NCI-H1436 (cell line): ENCODE measurements at places on chromosomes 6 and 20.

DNA sequence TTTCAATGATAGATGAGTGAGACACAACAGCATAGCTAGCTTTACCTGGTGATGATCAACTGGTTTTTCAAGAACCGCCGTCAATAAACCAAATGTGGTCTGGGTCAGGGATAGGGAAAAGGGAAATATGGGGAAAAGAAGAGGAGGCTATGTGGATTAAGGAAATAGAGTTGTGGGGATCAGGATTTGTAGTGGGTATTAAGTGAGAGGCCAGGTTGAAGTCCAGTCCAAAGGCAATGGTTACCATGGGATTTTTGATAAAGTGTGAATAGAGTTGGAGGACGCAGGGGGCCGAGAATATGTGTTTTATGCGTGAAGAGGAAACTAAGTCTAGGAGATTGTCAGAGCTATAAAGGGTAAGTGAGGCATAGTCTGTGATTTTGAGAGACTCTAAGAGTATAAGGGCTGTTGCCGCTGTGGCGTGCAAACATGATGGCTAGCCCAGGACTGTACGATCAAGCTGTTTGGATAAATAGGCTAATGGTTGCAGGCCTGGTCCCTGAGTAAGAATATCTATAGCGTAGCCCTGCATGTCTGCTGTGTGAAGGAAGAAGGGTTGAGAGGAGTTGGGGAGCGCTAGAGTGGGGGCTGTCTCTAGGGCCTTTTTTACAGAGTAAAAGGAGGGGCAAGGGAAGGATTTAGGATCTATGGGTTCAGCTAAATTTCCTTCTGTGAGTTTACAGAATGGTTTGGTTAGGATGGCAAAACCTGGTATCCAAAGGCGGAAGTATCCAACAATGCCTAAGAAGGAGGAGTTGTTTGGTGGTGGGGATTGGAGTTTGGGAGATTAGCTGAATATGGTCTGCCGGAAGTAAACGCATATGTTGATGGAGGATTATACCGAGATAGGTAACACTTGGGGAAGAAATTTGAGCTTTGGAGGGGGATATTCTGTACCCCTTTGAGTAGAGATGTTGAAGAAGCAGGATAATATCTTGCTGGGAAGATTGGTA is 749.7 kb upstream of the ADGRB3 start:
- DNase-seq, result no peak

DNA sequence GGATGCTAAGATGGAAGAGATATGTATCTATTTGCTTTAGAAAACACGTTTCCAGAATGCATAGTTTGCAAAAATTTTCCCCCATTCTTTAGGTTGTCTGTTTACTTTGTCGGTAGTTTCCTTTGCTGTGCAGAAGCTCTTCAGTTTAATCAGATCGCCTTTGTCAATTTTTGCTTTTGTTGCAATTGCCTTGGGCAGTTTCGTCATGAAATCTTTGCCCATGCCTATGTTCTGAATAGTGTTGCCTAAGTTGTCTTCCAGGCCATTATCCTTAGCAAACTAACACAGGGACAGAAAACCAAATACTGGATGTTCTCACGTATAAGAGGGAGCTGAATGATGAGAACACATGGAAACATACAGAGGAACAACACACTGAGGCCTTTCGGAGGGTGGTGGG is 454.2 kb upstream of the SLC35B3 start:
- DNase-seq, result no peak

DNA sequence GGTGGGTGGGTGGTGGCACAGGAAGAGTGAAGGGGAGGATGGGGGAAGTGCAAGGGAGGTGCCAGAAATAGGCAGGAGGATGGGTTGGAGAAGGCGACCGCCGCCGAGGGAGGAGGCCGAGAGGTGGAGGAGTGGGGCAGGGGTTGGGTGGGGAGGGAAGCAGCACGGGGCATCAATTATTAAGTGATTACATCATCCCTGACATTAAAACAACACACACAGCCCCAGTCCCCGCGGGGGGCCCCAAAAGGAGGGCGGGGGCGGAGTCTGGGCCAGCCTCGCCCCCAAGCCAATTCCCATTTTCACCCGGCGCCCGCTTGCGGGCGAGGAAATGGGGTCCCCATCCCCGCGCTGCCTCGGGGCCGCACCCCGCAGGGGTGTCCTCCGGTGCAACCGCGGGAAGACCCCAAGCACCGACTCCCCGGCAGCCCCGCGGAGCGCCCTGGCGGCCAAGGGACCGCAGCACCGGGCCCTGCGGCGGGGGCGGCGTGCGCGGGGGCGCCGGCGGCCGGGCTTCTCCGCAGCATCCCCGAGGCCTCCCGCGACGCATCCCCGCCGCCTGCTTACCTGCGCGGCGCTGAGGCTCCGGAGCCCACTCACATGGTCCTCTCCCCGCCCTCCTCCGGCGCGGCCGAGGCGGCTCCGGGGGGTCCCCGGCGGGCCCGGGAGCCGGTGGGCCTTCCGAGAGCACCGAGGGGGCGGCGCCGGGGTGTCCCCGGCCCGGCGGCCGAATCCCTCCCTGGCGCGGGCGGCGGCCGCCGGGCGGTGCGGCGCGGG is 663 bp downstream of the FYN start:
- peak; percentile 19 for DNase-seq

DNA sequence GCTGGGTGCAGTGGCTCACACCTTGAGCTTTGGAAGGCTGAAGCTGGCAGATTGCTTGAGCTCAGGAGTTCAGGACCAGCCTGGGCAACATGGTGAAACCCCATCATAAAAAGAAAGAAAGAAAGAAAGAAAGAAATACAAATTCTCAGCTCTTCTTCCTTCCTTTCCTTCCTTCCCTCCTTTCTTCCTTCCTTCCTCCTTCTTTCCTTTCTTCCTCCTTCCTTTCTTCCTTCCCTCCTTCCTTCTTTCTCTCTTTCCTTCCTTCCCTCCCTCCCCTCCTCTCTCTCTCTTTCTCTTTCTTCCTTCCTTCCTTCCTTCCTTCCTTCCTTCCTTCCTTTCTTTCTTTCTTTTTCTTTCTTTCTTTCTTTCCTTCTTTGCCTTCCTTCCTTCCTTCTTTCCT is 21.0 kb upstream of the NCOA3 start:
- no peak for DNase-seq

DNA sequence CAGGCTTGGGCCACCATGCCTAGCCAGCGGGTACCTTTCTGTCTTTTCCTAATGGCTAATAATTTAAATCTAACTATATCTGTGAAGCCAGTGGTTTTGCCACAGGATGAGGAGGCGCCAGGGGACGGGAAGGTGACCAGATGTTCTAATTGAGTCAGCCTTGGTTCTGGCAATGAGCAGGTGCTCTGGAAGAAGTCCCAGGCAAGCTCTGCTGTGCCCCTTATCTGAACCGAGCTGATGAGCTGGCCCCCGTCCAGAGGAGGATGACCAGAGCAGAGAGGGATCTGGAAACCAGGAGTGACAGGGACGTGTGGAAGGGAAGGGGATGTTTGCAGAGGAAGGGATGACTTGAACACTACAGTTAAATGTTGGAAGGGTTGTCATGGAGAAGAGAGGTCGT is 46.7 kb downstream of the SLC35D3 start:
- no peak for DNase-seq

DNA sequence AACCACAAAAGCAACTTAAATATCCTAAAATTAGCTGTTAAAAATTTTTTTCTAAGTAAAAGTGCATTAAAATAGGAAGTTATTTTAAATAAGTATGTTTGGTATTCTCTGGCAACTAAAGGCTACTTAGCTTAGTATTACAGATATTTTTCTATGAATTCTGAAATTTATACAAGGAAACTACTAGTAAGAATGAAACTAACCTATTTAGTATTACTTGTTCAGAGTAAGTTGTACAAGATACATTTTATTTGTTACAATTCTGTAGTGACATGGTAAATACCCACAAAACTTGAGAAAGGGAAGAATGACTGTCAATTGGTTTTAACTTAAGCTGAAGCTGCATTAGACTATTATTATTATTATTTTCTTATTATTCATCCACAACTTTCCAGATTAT is 6.5 kb downstream of the PHIP start:
- DNase-seq, result no peak

DNA sequence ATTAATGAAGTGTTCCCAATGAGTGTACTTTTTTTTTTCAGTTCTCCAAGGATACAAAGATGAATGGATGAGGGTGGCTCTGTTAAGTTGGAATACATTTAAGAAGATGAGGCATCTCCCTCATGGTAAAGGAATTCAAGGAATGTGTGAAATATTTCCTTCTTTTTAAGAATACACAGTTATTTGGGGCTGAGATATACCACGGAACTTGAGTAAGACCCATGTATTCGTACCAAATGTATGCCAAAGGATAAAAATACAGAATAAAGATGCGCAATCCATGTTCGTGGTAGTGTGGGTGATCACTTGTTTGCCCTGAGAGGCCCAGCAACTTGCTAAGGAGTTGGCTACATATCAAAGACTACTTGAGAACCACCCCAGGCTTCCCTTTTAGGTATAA is 164.2 kb upstream of the TCF21 start:
- no peak for DNase-seq
